Kidney epithelial cell (primary cell): ENCODE measurements at places on chromosomes 3 and 15. TPM values are rescaled to one million over a fixed set of nuclear protein-coding genes. Genes with fewer than 3 reads are reported as not detected.

DNA sequence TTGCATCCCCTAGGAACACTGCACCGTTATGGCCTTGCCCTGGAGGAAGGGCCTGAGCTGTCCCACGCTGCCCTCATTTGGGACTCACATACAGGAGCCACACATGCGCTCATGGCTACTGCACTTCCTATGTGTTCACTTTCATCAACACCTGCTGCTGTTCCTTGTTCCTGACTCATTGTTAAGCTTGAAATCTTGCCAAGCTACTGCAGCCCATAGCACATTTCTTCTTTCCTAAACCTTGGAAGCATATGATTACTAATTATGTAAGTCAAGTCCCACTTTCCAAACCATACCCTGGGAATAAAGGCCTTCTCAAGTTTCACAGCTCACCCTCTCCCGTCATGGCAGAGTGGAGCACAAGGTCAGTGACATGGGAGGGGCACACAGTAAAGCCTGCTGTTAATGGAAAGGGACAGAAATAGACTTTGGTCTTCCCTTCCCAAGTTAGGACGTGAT lies 307.9 kb downstream of the CLSTN2 start:
- peak; percentile 77 for DNase-seq

DNA sequence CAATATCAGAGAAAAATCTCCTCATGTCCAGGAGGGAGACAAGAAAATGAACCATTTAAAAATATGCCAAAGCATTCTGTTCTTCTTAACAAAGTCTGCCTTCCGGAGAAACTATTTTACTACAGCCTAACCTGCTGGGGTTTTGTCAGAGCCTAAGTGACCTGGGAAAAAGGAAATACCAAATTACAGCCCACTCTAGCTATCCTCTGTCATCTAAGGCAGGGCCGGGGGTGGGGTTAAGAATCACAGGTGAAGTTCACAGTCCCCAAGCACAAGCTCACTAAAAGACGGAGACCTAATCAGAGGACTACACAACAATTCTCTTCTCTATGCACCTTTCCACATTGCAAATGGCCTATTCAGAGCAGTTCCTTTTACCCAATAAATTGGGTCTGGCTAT lies 116.6 kb downstream of the TRIM42 start:
- DNase-seq = no peak

DNA sequence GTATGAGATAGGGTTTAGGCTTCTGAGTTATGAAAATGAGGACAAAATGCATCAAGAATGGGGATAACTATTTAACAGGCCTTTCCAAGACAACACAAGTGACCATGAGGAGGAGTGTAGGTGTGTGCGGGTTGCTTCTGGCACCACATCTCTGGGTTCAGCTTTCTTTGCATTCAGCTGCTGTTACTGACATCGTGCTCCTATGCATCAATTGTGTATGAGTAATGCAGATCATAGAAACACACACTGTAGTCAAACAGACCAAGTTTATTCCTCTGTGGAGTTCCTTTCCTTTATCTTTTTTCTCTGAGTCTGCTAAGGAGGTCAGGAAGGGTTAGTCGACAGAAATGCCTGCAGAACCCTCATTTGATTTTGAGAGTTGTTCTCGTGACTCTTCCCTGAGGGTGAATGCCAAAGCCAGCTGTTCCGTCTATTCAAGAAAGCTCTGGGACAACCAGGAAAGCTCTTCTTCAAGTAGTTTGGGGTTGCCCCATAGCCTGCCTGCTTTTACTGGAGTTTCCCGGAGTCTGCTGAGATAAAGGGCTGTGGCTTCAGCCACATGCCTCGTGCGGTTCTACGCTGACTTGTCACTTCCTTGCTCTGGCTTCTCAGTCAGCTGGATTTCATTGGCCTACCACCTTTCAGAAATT lies 136.7 kb upstream of the TLE3 start:
- no peak for DNase-seq

GRCh38 chr3:101611023-101611422 lies 37.0 kb downstream of the PCNP start:
- DNase-seq = no peak

Gene UBAP1L
- total RNA-seq = 0.68 and 1.2 TPM in 2 replicates

DNA sequence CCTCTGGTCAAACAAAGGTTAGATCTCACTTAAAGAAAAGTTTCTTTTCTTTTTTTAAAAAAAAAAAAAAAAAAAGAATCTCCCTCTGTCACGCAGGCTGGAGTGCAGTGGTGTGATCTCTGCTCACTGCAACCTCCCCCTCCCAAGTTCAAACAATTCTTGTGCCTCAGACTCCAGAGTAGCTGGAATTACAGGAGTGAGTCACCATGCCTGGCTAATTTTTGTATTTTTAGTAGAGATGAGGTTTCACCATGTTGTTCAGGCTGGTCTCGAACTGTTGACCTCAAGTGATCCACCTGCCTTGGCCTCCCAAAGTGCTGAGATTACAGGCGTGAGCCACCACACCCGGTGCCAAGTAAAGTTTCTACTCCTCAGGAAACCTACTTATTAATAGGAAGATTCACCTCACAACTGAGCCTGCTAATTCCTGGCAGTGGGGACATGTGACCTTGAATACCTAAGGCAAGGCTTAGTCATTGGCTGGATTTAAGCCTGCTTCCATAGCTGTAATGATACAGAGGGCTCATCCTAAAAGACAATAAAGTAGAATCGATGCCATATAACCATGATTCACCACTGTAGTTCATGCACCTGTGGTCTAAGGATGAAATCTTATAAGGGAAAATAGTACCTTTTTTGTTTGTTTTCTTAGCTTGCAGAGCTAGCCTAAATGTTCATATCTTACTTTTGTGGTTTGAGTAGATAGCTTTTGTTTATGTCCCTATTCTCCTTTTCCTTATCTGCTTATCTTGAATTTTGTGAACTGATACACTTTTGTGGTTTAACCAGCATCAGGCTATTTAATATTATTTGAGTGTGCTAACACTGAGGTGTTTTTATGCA lies 24.8 kb upstream of the RBMS3 start:
- DNase-seq = no peak

DNA sequence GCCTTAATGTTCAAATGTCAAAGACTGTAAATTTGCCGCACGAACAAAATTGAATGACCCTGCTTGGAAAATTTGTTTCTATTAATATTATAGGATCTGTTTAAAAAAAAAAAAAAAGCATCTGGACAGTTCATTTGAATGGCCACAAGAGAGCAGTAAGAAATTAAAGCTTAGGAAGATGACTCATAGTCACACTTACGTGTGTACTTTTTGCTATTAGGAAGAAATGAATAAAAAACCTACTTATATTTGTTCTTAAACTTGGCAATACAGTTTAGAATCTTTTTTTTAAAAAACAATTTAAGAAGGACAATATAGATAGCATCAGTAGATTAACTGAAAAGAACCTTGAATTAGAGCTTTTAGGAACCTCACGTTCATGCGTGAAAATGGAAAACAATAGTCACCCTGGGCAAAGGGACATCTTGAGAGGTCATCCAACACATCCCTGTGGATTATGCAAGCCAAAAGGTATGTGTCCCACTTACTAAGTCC lies 621.8 kb downstream of the MECOM start:
- peak; percentile 37 for DNase-seq

DNA sequence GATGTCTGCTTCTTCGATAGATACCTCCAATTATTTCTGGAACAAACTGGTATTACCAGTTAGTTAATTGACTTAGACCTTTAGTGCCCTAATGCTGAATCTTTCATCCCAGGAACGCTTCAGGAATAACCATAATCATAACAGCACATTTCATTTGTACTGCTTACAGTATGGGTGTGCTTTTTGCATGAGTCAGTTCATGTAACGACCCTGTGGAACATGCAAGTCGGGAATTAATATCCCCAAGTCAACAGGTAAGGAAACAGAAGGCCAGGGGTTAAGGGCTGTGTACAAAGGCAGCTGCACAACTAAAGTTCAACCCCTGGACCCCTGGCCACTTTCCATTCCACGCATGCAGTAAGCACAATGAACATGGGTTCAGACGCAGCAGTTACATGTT lies 49.2 kb downstream of the ADCY5 start:
- no peak for DNase-seq

Gene TEX9
- total RNA-seq = 5.2 and 8.8 TPM in 2 replicates

Gene MNS1
- 0.84 and 1.5 TPM in 2 replicates for total RNA-seq

GRCh38 chr3:141649871-141650270 lies 88.2 kb upstream of the RNF7 start:
- no peak for DNase-seq

Gene FETUB
- not detected in 2 replicates for total RNA-seq
